NCI-H1436 treated with DMSO at 0.1 percent for 48 hours (cell line): ENCODE measurements at places on chromosomes 3 and 15.

GRCh38 chr15:33009603-33010002 is 184.9 kb downstream of the FMN1 start:
- no peak for DNase-seq

DNA sequence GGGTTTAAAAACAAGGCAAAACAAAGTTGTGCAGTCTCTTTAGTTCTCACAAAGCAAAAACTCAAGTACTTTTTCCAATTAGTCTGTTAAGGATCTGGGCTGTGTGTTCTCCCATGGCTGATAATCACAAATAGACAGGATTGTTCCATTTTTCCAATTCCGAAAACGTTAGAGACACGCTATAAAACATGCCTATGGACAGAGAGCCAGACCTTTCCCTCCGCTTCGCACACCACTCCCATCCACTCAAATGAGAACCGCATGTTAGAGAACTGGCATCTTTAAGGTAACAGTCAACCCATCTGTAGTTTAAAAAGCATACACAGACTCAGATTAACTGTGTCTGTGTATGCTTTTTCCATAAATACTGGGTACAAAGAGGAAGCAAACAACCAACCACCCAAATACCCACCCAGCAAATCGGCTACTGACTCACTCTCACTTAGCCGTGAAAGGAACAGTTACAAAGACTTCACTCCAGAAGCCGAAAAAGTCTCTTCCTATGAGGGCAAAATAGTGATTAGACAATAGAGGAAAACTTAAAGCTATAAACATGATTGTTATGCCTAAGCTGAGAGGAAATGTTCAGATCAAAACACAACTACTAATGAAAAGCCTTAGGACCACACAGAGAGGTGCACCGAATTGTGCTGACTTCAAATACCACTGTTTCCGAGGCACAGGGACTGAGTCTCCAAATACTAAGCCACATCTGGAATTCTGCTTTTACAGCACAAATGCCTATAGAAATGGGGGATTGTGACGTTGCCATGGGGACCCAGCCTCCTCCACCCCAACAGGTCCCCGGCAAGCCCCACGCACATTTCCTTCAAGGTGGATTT is 36.1 kb downstream of the IL17RD start:
- DNase-seq: no peak

GRCh38 chr15:26729581-26729980 is 43.3 kb downstream of the GABRB3 start:
- no peak for DNase-seq

DNA sequence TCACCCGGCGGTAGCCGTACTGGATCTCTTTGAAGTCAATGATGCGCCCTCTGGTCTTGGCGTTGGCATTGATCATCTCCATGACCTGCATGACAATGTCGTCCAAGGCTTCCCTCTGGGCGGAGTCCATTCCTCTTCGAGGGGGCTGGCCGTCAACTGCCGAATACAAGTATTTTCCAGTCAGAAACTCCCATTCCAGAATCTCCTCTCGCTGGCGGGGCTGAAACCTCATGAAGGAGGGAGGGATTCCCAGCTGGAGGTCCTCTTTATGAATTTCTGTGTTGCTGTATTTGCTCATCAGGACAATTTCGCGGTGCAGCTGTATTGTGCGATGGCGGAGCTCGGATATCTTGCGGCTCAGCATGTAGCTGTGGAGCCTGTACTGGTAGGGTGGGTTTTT is 73.4 kb downstream of the CHSY1 start:
- no peak for DNase-seq

GRCh38 chr3:52091586-52092270 is 35.4 kb upstream of the DUSP7 start:
- no peak for DNase-seq

GRCh38 chr3:171776411-171776810 is 33.9 kb downstream of the PLD1 start:
- no peak for DNase-seq

DNA sequence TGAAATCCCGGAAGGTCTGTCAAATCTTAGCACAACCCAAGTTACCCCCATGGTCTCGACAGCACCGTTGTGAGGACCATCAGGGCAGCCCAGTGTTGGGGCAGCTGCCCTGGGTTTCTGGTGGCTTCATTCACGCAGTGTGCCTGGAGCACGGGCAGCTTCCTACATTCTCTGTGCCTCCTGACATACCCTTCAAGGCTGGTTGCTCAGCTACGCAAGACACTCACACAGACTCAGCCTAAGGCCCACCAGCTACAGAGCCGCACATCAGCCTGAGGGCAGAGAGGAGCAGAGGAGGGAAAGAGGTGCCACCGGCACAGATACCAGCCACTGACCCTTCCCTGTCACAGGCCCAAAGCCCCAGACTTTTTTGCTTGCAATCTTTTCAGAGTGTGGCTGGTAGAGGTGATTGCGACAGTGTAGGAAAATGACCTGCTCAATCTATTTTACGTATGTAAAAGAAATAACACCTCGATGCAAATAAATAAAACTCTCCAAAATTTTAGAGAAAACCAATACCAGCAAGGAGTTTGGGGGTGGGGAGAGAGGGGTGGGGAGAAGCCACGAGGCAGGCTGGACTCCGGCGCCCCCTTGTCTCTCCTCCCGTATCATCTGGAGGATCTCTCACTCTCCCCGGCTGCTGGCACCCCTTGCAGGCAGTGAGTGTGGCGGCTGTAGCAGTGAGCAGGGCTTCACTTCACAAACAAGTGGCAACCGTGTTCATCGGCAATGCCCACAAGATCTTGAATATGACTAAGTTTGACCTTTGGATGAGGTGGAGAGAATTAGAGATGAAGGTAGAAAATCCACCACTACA is 12.7 kb downstream of the CSPG5 start:
- DNase-seq: no peak

DNA sequence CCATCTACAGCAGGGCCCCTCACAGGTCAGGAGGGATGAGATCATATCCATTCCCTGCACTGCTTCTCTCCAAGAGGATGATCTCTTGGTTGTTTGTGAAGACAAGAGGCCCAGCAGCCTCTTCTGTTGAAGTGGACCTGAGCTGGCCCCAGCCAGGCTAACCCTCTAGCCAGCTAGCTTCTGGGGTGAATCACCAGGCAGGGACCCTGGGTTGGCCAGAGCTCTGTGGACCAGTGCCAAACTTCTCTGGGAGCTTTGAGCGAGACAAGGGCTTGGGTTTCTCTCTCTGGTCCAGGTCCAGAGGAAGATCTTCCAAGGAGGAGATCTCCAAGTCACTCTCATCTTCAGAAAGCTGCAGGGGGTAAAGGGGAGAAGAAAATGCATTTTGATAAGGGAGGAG is 52.7 kb downstream of the CLDN18 start:
- DNase-seq: no peak

DNA sequence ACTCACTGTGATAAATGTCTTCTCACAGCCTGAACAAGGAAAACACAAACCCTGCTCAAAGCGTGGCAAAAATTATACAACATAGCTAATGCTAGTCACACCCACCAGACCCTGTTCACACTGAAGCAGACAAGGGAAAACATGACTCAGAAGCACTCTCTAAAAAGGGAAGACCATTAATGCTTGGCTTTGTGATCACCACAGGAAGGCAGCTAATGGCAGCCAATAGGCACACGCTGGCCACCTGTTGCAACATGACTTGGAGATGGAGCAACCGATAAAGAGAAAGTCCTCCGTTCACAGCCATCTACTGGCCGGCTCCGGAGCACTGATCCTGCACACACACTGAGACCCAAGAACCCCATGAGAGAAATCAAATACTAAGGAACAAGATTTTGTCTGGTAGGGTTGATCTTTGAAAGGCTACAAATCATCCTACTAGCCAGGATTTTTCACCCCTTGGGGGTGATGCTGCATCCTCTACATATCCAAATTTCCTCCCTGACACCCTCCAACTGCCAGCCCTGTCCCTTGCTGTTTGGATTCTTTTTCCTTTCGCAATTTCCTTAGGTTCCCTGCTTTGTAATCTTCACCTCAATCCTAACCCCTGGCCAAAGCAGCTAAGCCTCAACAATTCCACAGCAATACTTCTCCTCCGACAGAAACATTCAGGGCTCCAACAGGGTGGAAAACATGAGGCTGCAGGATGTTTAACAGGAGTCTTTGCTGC is 3.2 kb downstream of the ZXDC start:
- DNase-seq: peak; percentile 77

DNA sequence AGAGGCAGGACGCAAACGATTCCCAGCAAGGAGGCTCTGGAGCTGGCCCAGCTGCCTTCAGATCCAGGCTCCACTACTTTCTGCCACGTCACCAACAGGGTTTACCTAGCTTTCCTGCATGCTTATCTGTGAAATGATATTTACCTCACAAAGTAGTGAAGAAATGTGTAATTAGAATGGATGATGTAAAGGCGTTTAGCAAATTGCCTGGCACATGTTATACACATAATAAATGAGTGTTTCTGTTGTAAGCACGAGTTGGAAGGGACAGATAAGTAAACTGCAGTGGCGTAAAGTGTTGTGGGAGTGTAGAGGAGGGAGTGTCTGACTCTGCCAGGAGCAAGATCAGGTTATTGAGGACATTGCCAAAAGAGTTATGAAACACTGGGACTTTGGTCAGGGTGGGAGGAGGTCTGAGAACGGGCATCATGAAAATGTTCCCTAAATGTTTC is 3.5 kb upstream of the CHAC1 start:
- DNase-seq: no peak
